GM23338 (cell line): ENCODE measurements at places on chromosomes 4 and X.

GRCh38 chrX:155715141-155715540 lies 102.4 kb upstream of the TMLHE start:
- H3K27me3 ChIP-seq = no peaks in the 10 kb centered on the region
- H3K4me3 ChIP-seq = no peak overlapping the region

DNA sequence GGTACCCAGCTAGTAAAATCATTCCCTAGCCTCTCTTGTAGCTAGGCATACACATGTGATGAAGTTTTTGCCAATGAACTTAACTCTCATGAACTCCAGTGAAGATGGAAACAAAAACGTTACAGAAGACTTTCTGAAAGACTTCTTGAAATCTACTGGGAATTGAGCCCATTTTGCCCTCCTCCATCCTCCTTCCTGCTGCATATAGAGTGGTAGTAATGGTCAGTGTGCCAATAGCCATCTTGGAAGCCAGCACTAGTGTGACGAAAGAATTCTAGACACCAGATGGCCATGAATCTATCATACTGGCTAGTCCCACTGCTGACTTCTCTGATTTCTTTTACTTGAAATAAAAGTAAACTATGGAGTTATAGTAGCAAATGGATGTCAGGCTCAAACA lies 30.9 kb upstream of the PPA2 start:
- H3K27ac ChIP-seq = no peak overlapping the region
- no peak for DNase-seq
- no peak overlapping the region for H3K4me3 ChIP-seq
- no peaks in the 10 kb centered on the region for H3K27me3 ChIP-seq
- no peaks in the 10 kb centered on the region for H3K36me3 ChIP-seq

GRCh38 chr4:86675548-86675947 lies 81.4 kb downstream of the PTPN13 start:
- DNase-seq = no peak
- H3K27ac ChIP-seq = no peak overlapping the region
- H3K36me3 ChIP-seq = 0 out of 2 replicates have a peak, but pooled peaks cover 5% of the 10 kb centered on the region
- no peaks in the 10 kb centered on the region for H3K4me1 ChIP-seq
- no peaks in the 10 kb centered on the region for H3K27me3 ChIP-seq

DNA sequence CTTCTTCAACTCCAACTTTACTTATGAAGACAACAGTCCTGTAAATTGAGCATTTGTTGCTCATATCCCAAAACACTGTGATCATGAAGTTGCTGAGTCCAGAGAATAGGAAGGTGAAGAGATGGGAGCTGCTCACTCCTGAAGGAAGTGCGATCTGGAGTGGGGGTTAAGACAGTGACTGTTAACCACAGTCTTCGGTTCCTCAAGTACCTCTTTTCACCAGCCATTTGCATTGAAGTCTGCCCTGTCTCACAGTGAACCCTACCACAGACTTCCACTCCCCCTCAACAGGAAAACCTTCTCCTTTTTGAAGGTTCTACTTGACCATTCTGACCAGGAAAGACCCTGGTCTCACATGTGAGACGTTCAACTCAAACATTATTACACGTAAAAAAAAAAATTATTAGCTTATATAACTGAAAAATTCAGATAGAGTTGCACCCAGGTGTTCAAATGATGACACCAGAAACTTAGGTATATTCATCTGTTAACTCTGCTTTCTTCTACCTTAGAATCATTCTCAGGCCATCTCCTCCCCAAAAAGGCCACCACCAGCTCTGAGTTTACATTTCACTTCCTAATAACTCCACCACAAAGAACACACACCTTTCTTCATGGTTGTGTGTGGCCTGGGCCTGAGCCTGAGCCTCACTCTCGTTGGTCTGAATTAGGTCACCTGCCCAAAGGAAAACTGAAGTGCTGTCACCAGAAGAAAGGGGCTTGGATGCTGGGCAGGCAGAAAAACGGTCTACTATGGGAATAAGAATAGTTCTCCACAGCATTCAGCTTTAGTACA lies 199.2 kb downstream of the DCTD start:
- H3K4me3 ChIP-seq = no peak overlapping the region
- no peak overlapping the region for H3K27ac ChIP-seq
- H3K27me3 ChIP-seq = no peaks in the 10 kb centered on the region
- no peak for DNase-seq
- peaks cover 14% of the 10 kb centered on the region for H3K4me1 ChIP-seq

GRCh38 chr4:2832981-2833670 lies 10.5 kb upstream of the ADD1 start:
- no peak overlapping the region for H3K27ac ChIP-seq
- H3K27me3 ChIP-seq = no peaks in the 10 kb centered on the region
- no peak overlapping the region for H3K4me3 ChIP-seq
- DNase-seq = no peak
- no peaks in the 10 kb centered on the region for H3K36me3 ChIP-seq
- H3K4me1 ChIP-seq = peaks cover 16% of the 10 kb centered on the region

DNA sequence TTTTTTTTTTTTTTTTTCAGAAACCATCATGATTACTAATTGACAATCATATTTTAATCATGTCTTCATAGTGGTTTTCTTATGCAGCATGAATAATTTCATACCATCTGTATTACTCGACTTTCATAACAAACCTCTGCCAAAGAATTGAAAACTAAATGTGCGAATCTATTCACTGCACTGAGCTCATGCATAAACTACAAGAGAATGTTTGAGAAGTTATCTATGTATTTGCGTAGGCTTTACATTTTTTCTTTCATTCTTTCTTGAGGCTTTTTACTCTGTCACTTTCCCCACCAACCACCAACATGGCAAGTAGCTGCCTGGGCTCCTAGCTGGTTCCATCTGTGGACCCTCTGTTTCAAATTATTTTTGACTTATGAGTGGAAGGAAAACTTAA lies 1761.0 kb downstream of the STIM2 start:
- H3K4me1 ChIP-seq = no peaks in the 10 kb centered on the region
- no peaks in the 10 kb centered on the region for H3K27me3 ChIP-seq
- no peaks in the 10 kb centered on the region for H3K36me3 ChIP-seq

GRCh38 chr4:184232975-184233374 lies 15.3 kb upstream of the ENPP6 start:
- no peaks in the 10 kb centered on the region for H3K4me1 ChIP-seq
- H3K27me3 ChIP-seq = no peaks in the 10 kb centered on the region
- no peaks in the 10 kb centered on the region; the same call in 1 of the 2 replicates for H3K36me3 ChIP-seq
- H3K27ac ChIP-seq = no peak overlapping the region

DNA sequence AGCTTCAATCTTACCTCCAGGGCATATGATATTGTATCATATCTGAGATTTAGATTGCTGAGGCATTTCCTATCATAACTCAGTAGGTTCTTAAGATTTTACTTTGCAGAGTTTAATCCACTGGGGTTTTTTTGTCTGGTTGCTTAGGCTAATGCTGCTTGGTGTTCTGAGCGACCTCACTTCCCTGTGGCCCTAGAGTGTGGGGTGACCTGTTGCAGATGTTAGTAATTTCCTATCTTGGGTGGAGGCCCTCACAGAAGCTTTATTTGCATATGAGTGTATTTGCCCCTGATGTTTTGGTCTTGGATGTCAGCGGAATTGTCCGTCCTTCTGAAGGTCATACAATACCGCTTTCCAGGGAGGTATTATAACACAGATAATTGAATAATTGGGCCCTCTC lies 137.1 kb downstream of the NDST3 start:
- peaks cover 5% of the 10 kb centered on the region; the same call in 1 of the 2 replicates for H3K36me3 ChIP-seq
- no peaks in the 10 kb centered on the region for H3K27me3 ChIP-seq
- no peaks in the 10 kb centered on the region for H3K4me1 ChIP-seq
- no peak overlapping the region; the same call in 1 of the 2 replicates for H3K27ac ChIP-seq
- no peak for DNase-seq

GRCh38 chrX:7953446-7953845 lies 26.2 kb upstream of the PNPLA4 start:
- H3K4me1 ChIP-seq = no peaks in the 10 kb centered on the region
- no peak overlapping the region for H3K27ac ChIP-seq
- H3K4me3 ChIP-seq = no peak overlapping the region
- no peaks in the 10 kb centered on the region for H3K27me3 ChIP-seq
- DNase-seq = no peak
- no peaks in the 10 kb centered on the region for H3K36me3 ChIP-seq

DNA sequence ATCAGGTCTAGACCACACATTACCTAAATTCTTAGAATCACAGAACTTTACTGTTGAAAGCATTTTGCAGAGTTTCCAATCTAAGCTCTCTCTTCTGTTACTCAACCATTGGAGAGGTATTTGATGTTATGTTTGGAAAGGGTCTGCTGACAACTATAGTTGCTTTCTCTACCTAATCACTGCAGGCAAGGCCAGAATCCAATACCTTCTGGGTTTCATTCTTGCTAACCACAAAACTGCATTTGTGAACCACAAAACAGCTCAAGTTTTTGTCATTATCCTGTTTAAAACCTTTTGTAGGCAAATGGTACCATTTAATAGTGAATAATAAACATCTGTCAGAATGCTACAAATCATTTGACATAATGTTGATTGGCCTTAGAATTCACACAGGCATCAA lies 380.1 kb downstream of the GASK1B start:
- H3K4me3 ChIP-seq = no peak overlapping the region
- H3K27me3 ChIP-seq = no peaks in the 10 kb centered on the region
- H3K4me1 ChIP-seq = peaks cover 20% of the 10 kb centered on the region

- no peaks in the 10 kb centered on the region for H3K27me3 ChIP-seq
- no peaks in the 10 kb centered on the region for H3K4me1 ChIP-seq
- H3K27ac ChIP-seq = no peak overlapping the region
- H3K4me3 ChIP-seq = no peak overlapping the region
- H3K36me3 ChIP-seq = no peaks in the 10 kb centered on the region
- no peak for DNase-seq
Observed at GRCh38 chrX:111955901-111956300, 79.9 kb downstream of the TRPC5OS start.

DNA sequence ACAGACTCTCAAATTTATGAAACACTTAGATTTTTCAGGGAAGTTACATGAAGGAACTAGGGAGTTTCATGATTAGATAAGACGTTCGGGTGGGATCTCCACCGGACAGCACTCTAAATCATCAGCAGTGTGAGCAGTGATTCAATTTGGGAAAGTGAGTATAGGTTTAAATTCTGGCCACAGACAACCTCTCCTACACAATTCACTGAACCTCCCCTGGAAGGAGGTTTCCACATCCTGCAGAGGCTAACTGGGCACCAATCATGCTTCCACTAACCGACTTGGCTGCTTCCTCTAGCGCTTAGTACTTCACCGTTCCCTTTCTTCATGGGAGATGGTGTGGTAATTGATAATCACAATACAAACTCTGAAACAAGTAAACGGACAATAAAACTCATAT lies 5.6 kb downstream of the CXCL9 start:
- no peak for DNase-seq
- H3K27me3 ChIP-seq = no peaks in the 10 kb centered on the region
- H3K36me3 ChIP-seq = no peaks in the 10 kb centered on the region
- H3K27ac ChIP-seq = no peak overlapping the region

DNA sequence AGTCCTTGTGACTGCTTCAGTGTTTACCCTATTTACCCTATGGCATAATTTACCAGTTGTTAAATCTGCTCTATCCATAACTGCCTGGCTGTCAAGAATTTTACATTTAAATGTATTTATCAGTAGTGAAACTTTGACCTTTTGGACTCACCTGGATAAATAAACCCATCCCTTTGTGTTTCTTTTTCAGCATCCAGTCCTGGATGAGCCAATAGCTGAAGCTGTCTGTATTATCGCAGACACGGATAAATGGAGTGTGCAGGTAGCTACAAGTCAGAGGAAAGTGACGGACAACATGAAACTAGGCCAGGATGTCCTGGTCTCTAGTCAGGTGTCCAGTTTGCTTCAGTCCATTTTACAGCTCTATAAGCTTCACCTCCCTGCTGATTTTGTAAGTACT lies 122.4 kb downstream of the FNIP2 start:
- no peaks in the 10 kb centered on the region for H3K27me3 ChIP-seq
- H3K4me1 ChIP-seq = peaks cover 5% of the 10 kb centered on the region
- H3K27ac ChIP-seq = no peak overlapping the region
- no peak overlapping the region for H3K4me3 ChIP-seq

DNA sequence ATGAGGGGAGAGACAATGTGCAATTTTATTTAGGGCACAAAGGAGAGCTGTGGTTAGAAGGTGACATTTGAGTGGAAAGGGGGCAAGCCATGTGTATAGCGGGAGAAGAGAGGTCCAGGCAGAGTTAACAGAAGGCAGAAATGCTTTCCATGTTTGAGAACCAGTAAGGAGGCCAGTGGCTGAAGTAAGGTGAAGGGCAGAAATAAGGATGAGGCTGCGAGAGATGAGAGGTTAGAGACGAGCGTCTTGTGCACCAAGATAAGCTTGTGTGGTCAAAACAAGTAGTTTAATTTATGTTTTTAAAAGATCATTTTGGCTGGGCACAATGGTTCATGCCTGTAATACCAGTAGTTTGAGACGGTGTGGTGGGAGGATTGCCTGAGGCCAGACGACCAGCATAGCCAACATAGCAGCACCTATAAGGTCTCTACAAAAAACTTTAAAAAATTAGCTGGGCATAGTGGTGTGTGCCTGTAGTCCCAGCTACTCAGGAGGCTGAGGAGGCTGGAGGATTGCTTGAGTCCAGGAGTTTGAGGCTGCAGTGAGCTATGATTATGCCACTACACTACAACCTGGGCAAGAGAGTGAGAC lies 8.5 kb downstream of the HTT start:
- no peak for DNase-seq
- no peak overlapping the region for H3K4me3 ChIP-seq
- no peaks in the 10 kb centered on the region for H3K27me3 ChIP-seq
- H3K36me3 ChIP-seq = no peaks in the 10 kb centered on the region
- H3K27ac ChIP-seq = no peak overlapping the region

DNA sequence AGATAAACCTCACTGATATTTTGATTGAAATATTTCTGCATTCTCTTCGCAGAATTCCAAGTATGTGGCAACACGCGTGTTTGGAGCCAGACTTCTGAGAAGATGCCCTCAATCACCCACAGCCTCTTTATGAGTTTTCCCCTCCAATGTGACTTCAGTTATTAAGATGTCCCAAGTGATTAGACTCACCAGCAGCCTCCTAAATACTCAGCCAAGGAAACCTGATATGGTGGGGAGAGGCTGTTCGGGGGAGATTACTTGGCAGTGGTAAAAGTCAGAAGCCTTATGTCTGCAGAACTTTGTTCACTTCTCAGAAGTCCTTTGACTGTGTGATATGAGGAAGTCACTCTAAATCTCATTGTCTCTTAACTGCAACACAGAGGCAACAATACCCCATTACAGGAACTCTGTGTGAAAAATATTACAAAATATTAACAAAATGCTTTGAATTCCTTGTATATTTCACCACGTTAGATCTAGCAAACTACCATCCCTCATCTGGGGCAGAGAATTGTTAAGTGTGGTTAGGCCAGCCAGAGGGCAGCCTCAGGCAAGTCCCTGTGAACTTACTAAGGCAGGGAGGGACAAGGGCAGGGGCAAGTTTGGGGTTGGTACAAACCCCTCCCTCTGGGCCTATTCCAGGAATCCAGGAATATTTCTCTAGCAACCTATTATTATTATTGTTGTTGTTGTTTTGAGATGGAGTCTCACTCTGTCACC lies 151.4 kb upstream of the USP9X start:
- no peaks in the 10 kb centered on the region for H3K36me3 ChIP-seq
- H3K4me3 ChIP-seq = no peak overlapping the region
- H3K4me1 ChIP-seq = peaks cover 8% of the 10 kb centered on the region; the same call in 1 of the 2 replicates
- no peak overlapping the region for H3K27ac ChIP-seq
- no peaks in the 10 kb centered on the region for H3K27me3 ChIP-seq
